ENCODE measurements at places on chromosomes 2 and 18.

GRCh38 chr2:240229603-240230235, 89.3 kb upstream of the OTOS start:
- DNase-seq = no peak

GRCh38 chr2:223093436-223094241, 41.6 kb downstream of the KCNE4 start:
- DNase-seq = peak; percentile 91

DNA sequence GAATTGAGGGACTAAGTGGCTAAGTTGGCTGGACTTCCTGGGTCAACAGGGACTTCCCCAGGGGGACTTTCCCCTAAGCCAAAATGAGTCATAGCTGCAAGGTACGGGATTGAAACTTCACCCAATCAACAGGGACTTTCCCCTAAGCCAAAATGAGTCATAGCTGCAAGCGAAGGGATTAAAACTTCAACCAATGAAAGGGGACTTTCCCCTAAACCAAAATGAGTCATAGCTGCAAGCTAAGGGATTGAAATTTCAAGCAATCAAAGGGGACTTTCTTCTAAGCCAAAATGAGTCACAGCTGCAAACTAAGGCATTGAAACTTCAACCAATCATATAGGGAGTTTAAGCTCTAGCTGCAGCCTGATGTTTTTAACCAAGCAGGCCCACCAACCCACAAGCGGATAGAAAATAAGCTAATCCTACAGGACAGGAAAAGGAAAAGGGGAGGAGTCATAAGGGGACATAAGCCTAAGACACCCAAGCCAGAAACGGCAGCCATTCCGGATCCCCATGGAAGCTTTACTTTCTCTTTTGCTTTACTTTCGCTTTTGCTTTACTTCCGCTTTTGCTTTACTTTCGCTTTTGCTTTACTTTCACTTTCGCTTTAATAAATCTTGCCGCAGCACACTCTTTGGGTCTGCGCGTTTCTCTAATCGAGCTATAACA, 1375.4 kb upstream of the CELF4 start:
- peak; percentile 78 for DNase-seq

DNA sequence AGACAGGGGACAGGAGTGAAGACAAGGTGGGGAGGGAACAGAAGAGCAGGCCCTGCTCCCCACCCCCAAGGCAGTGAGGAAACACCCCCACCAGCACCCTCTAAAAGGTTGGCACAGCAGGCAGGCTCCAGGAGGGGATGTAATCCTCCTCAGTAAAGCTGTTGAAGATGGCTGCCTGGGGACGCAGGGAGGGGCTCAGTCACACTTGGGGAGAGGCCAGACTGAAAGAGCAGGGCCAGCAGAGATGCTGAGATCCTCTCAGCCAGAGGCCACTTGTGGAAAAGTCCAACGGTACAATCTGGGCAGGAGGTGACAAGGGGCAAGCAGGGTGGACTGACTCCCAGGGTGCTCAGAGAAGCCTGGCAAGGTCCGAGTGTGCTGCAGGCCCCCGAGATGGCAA, 154.8 kb upstream of the ID2 start:
- no peak for DNase-seq

DNA sequence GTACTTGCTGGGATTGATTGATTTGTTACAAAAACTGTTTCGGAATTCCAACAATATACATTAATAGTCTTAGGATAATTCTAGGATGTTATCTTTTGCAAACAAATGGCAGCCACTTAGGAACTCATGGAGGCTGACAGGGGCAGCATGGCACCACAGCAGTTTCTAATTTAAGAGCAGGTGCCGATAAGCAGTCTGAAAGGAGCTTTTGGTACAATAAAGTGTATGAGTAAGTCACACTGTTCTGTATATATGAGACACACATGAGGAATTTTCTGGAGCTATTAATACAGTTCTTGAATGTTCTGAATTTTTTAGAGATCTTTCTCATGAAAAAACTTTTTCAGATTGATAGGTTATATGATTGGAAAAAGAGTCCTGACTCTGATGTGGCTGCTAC, 52.2 kb downstream of the EIF5B start:
- DNase-seq = no peak

DNA sequence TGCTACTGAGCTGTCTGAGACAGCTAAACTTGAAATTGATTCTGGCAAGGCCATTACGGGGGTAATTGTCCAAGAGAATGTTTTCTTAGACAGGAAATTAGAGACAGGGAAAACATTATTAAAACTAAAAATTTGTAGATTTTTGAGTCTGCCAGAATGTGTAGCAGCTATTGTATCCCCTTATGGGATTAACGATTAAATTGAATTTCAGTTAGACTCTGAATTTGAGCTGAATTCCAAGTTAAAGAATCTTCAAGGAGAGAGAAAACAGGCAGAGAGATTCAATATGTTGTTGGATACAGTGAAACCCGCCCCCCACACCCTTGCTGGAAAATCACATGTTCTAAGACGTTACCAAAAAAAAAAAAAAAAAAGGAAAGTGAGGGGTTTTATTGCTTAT, 32.7 kb upstream of the CCDC68 start:
- DNase-seq = no peak

DNA sequence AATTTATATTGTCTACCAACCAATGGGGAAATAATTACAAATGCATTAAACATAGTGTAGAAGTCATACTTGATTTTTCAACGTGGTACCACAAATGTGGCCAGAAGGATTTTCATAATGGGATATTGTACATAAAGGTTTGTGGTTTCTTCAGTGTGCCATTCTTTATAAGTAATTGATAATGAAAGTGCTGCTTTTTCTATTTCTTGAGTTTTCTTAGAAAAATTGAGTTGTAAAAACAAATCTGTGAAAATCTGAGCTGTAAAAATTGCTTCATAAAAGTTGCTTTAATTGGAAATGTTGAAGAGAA, 103.6 kb downstream of the KYNU start:
- no peak for DNase-seq

- no peak for DNase-seq
These were observed 2.5 kb downstream of the DLX1 start for GRCh38 chr2:172087780-172088244.

GRCh38 chr2:121567452-121567851, 36.8 kb downstream of the RNU4ATAC start:
- peak; percentile 24 for DNase-seq

DNA sequence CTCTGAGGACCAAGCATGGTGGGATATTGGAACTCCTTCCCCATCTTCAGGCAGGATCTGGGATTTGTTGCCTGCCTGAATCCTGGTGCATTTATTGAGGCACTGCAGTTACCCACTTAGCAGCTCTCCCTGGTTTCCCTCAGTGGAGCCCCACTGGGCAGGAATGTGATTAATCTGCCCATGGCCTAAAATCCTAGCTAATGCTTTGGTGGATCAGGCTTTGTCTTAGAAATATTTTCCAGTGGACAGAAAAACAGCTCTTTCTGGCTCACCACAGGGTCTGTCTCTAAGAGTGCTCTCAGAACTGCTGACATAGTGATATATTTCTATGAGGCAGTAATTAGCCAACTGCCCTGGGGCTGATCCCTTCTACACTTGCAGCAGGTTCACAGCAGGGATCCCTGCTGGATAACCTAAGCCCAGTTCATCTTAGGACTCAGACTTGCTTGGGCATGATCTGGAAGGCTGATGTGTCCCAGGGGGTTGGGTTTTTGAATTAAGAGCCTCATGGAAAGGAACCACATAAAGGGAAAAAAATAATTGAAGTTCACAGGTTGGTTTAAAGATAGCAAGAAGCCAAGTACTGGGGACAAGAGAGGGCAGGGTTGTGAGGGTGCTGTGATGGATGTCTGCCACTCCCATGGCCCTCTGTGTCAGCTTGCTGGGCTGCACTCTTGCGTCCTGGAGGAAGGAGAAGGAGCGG, 44.3 kb upstream of the ZDBF2 start:
- peak; percentile 58 for DNase-seq

GRCh38 chr2:162967147-162967546, 128.6 kb upstream of the KCNH7 start:
- no peak for DNase-seq

DNA sequence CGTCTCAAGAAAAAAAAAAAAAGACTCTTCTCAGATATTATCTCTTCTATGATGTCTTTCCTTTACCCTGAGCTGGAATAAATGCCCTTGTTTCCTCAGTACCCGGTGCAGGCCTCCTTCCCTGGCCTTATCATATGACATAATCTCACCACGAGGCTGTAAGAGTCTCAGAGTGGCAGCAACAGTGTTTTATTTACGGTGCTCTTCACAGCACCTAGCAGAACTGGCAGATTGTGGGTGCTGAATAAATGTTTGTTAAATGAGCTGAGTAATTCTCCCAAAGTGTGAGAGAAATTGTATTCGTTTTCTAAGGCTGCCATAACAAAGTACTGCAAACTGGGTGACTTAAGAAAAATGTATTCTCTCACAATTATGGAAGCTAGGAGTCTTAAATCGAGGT, 82.8 kb upstream of the CD28 start:
- DNase-seq = peak; percentile 62

DNA sequence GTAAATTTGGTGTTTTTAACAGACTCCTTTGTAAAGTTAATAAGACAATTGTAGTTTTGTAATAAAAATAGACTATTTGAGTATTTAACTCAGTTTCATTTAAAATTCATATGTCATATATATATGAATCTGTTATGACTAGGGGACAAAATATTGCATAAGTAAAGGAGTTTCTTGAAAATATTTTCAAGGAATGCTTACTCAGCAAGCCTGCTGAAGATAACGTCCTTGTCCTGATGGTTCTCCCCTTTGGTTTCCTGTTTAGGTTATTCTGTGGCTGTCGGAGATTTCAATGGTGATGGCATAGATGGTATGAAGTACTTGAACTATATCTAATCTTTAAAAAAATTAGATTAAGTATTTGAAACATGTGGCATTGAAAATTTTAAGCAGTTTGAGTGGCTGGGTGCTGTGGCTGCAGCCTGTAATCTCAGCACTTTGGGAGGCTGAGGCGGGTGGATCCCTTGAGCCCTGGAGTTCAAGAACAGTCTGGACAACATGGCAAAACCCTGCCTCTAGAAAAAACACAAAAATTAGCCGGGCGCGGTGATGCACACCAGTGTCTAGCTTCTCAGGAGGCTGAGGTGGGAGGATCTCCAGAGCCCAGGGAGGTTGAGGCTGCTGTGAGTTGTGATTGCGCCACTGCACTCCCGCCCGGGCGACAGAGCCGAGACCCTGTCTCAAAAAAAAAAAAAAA, 47.1 kb downstream of the ITGAV start:
- no peak for DNase-seq

GRCh38 chr2:136305517-136306192, 187.7 kb upstream of the CXCR4 start:
- DNase-seq = peak; percentile 17

DNA sequence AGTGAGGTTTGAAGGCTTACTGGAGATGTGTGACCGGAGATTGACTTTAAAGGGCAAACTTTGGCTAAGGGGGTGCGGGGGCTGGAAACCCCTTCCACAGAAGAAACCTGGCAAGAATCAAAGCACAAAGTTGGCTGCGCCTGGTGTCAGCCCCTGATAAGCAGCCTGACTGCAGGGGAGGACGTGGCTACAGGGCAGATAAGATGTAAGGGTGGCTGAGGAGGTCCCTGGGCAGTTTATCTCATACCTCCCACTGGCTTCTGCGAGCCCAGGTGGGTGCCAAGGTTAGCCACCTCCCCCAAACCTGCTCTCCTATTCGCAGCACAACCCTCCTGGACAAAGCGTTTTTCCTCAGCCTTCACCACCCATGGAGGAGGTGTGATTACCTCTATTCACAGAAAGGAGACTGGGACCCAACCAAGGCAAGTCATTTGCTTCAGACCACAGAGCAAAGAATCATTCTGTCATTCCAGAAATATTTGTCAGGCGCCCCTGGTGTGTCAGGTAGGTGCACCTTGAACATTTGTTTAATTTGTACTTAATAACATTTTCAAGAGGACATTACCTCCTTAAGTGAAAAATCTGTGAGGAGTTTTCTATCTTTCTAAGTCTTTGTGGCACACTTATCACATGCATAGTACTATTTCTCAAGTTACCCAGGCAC, 73.1 kb upstream of the IL1R1 start:
- no peak for DNase-seq

GRCh38 chr2:74383254-74383653, 3.1 kb upstream of the DCTN1 start:
- peak; percentile 38 for DNase-seq

GRCh38 chr2:232979871-232980461, 33.1 kb downstream of the NGEF start:
- DNase-seq = peak; percentile 78

GRCh38 chr2:127810156-127810618, 784 bp downstream of the WDR33 start:
- peak; percentile 51 for DNase-seq

- DNase-seq = no peak
These were observed 12.9 kb downstream of the SMYD1 start for GRCh38 chr2:88080545-88080944.

DNA sequence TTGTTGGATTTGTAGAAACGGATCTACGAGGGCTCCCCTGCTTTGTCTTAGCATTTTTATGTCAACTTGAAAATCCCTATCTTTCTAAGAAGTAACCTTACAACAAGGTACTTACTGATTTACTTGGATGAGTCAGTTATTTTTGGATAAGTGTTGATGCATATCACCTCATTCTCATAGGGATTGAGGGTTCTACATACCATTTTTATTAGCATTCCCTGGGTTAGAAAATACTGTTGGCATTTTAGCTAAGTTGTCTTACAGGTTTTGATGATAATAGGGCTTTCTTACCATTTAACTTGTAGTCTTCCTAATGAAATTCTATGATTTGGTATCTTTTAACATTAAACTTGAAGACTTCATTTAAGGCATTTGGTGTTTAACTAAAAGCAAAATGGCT, 125.2 kb downstream of the UBE2E3 start:
- DNase-seq = peak; percentile 3

DNA sequence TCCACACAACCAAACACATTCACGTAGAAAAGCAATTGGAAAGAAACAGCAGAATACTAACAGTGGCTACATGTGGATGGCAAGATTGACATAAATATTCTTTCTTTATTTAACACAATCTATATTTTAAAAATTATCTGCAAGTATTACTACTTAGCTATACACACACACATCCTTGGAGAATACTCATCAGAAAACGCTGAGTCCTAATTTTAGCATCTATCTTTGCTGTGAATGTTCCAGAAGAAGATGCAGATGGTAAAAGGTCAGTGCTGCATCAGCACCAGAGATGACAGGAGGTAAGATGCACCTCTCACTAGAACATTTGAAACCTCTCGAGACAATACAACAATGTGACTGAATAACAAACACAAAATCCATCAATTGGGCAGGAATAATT, 148.5 kb downstream of the L3MBTL4 start:
- no peak for DNase-seq

- peak; percentile 69 for DNase-seq
These were observed 41.3 kb downstream of the PSMG2 start for GRCh38 chr18:12744103-12744502.

GRCh38 chr2:54878182-54878581, 154.7 kb downstream of the EML6 start:
- DNase-seq = no peak

GRCh38 chr18:48149020-48149685, 218.7 kb upstream of the SMAD2 start:
- no peak for DNase-seq

DNA sequence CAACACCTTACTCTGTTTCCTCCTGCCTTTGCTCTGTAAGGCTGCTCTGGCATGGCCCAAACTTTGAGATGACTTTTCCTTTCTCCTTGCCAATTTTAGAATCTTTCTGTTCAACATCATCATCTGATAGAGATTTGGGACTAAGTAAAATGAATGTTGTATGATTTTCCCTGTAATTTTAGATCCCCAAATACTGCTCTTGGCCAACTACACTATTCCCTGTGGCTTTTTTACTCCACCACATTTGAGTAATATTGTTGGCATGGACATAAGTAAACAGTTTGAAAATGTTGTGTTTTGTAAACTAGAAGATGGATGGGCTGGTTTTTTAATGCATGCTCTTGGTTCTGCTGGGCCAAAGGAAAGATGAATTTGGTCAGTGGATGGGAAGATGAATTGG, 12.1 kb downstream of the LTBP1 start:
- no peak for DNase-seq

- DNase-seq = no peak
These were observed 132.4 kb upstream of the ST6GAL2 start for GRCh38 chr2:107018366-107018765.

Data from astrocyte of the hippocampus (primary cell).